ENCODE measurements at places on chromosomes 11 and 22. TPM values are rescaled to one million over a fixed set of nuclear protein-coding genes. Genes with fewer than 3 reads are reported as not detected.

The CKAP5 gene
- 56.5 TPM for total RNA-seq

The GDPD4 gene
- not detected for total RNA-seq

DNA sequence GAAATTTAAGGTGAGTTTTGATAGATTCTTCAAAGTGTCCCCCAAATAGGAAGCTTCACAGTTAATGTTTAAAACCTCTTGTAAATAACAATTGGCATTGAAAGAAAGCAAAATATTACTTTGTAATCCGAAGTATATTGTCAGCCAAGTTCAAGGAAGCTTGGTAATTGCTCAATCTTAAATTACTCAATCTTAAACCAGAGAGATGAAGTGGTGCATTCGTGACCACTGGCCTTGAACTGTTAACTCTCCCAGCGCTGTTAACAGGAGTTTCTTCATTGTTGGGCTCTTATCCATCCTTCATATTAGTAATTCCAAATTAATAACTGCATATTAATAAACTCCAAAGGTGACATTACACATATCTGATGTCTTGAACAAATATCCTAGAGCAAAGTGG lies 20.6 kb upstream of the FDX1 start:
- no peak overlapping the region for H3K4me3 ChIP-seq
- no peaks in the 10 kb centered on the region for H3K4me1 ChIP-seq
- DNase-seq = no peak
- H3K27ac ChIP-seq = no peak overlapping the region

DNA sequence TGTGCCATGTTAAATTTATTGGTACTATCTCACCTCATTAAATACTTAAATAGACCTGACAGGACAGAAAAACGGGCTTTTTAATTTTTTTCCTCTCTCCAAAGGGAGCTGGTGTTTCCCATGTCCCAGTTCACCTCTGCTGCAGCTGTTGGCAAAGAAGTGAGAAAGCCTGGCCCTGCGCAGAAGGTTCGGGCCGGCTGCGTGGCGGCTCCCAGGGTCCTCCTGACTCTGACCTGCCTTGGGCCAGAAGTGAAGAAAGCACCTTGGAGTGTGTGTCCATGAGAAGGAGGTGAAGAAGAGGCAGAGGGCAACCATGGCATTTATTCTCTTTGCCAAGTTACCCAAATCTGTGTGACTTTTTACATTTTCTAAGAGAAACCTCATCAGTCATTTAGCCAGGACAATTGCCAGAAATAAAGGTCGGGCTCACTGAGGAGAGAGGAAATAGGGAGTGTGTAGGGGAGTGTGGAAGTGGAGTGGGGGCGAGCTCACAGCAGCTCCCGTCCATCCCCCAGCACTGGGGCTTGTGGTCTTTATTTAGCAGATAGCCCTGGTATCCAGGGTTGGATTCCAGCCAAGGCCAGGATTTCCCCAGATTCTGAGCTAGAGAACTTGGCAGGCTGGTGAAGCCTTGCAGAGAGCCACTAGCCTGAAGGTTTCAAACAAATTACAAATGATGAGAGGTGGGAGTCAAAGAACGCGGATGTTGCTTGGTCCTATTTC lies 102.4 kb upstream of the CADM1 start:
- H3K4me3 ChIP-seq = no peak overlapping the region
- peaks cover 4% of the 10 kb centered on the region for H3K27me3 ChIP-seq
- no peak for DNase-seq
- no peak overlapping the region for H3K27ac ChIP-seq

DNA sequence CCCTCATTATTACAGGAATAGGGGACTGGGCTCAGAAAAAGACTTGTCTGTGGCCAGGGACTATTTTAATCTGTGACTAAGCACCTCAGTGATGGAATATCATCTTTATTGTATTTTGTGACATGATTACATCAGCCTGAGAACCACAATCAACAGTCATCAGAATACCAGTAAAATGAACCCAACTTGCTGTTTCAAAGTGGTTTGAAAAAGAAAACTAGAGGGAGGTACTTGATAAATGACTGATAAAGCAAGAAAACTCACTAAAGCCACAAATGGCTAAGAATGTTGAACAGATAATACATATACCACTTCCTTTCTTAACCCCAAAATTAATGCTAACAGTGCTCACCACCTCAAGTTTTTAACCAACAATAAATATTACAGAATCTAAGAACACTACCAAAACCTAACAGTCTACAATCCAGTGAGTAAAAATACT lies 155.7 kb downstream of the ATG16L2 start:
- peaks cover 55% of the 10 kb centered on the region for H3K4me1 ChIP-seq
- H3K4me3 ChIP-seq = no peak overlapping the region
- H3K27ac ChIP-seq = peak overlapping the region; percentile 66
- H3K27me3 ChIP-seq = no peaks in the 10 kb centered on the region

- no peaks in the 10 kb centered on the region for H3K36me3 ChIP-seq
- peak; percentile 93 for DNase-seq
- H3K27me3 ChIP-seq = peaks cover 99% of the 10 kb centered on the region
- H3K4me3 ChIP-seq = peak within 1 kb of the TSS; percentile 56
- H3K4me1 ChIP-seq = peaks cover 4% of the 10 kb centered on the region
Observed at GRCh38 chr11:31810779-31811647, at the start of gene PAX6. TSS of gene PAX6 (minus strand) at chr11:31811322. CDS start at chr11:31806411, 4,911 bp downstream.

- no peak overlapping the region for H3K27ac ChIP-seq
- H3K27me3 ChIP-seq = no peaks in the 10 kb centered on the region
- peaks cover 24% of the 10 kb centered on the region for H3K4me1 ChIP-seq
- DNase-seq = no peak
Observed at GRCh38 chr11:46038529-46038928, 82.7 kb downstream of the PHF21A start.

DNA sequence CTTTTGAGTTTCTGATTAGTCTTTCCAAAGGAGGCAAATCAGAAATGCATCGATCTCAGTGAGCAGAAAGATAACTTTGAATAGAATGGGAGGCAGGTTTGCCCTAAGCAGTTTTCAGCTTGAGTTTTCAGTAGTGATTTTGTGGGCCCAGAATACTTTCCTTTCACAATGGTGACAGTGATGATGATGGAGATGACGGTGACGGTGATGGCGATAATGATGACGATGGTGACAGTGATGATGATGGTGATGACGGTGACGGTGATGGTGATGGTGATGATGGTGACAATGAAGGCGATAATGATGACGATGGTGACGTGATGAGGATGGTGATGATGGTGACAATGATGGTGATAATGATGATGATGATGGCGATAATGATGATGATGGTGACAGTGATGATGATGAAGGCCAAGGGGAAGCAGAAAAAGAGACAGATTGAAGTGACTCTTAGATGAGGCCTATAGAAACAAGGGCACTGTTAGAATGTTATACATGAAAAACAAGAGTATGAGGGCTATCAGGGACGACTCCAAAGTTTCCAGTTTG lies 153.4 kb upstream of the B3GAT1 start:
- no peak overlapping the region for H3K27ac ChIP-seq
- no peaks in the 10 kb centered on the region for H3K27me3 ChIP-seq
- no peaks in the 10 kb centered on the region for H3K4me1 ChIP-seq
- no peaks in the 10 kb centered on the region for H3K36me3 ChIP-seq
- DNase-seq = no peak

The B4GALNT4 gene
- total RNA-seq = 0.88 TPM

The POU2F3 gene
- not detected for total RNA-seq

The LIF gene
- total RNA-seq = 3.2 TPM

The ZNF214 gene
- 4.7 TPM for total RNA-seq

DNA sequence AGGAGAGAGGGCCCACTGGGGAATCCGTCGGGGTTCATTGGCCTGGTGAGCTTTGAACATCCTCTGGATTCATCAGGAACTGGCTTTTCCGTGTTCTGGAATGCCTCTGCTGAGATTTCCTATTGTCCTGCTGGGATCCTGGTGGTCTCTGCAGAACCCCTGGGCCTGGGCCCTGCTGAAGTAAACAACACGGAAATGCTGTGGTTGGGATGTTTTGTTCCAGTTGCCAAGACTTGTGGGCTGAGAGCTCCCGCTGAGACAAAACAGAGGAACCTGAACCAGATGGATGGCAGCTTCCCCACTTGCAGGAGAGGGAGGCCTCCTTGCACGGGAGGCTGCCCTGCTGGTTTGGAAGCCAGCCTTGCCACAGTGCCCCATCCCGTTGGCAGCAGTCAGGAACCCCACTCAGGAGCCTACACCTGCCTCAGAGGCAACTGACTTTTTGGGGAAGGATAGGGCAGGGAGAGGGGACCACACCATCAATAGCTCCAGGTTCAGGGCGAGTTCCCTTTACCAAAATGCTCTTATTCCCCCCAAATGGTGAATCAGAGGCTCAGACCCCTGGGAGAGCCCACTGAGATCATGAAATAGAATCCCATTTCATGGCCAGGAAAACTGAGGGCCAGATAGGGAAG lies 60.7 kb downstream of the LRRC32 start:
- no peaks in the 10 kb centered on the region for H3K36me3 ChIP-seq
- H3K27me3 ChIP-seq = no peaks in the 10 kb centered on the region
- no peak overlapping the region for H3K27ac ChIP-seq
- no peak overlapping the region for H3K4me3 ChIP-seq
- H3K4me1 ChIP-seq = peaks cover 21% of the 10 kb centered on the region
- peak; percentile 71 for DNase-seq

The KRTAP5-2 gene
- not detected for total RNA-seq

The TRIM21 gene
- total RNA-seq = 15.6 TPM

The GGT1 gene
- total RNA-seq = 0.36 TPM

The SWAP70 gene
- 55.4 TPM for total RNA-seq

GRCh38 chr11:85096939-85097338 lies 530.2 kb downstream of the DLG2 start:
- no peaks in the 10 kb centered on the region for H3K4me1 ChIP-seq
- H3K4me3 ChIP-seq = no peak overlapping the region
- no peak overlapping the region for H3K27ac ChIP-seq
- H3K36me3 ChIP-seq = no peaks in the 10 kb centered on the region

GRCh38 chr11:122267602-122268001 lies 151.6 kb upstream of the BLID start:
- no peaks in the 10 kb centered on the region for H3K36me3 ChIP-seq
- H3K4me1 ChIP-seq = peaks cover 4% of the 10 kb centered on the region
- peak; percentile 51 for DNase-seq
- H3K27ac ChIP-seq = no peak overlapping the region
- H3K4me3 ChIP-seq = no peak overlapping the region
- peaks cover 60% of the 10 kb centered on the region for H3K27me3 ChIP-seq

The SLC25A45 gene
- total RNA-seq = 4.1 TPM

DNA sequence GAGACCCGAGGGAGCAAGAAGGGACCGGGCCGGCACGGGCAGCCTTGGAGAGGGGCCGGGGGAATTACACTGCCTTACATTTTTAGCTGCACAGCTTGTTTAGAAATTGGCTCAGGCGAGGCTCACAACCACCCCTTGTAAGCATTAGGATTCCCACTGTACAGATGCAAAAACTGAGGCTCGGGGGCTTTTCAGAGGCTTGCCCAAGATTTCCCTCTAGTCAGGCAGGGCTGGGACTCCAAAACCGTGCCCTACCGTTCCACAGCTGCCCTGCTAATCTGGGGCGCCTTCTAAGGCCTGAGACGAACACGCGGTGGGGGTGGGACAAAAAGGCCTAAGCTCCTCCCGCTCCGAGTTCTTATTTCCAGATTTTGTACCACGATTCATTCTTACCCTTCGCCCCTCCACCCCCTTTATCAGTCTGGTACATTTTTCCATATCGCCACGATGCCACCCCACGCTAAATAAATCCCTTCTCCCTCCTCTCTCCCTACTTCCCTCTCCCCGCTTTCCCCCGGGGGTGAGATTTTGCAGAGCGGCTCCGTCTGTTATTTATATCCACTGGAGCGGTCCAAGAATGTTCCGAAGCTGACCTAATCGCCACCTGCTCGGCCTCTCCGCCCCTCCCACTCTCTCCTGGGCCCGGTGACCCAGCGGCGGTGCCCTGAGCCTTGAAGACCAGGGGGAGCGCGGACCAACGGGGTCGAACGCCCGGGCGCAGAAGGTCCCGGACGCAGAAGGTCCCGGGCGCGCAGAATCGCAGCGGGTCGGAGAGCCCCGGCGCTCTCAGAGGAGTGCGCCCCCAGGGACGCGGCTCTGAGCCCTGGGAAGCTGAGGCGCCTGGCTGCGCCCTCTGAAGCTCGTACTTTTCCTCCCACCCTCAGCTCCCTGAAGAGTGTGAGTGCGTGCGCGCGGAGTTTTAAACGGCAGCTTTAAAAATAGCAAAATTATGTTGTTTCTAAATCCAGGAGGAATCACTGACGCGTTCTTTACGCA lies 764 bp upstream of the PACSIN3 start:
- H3K4me1 ChIP-seq = peaks cover 31% of the 10 kb centered on the region
- H3K4me3 ChIP-seq = peak overlapping the region; percentile 77
- peak; percentile 90 for DNase-seq
- H3K36me3 ChIP-seq = no peaks in the 10 kb centered on the region
- H3K27me3 ChIP-seq = no peaks in the 10 kb centered on the region

DNA sequence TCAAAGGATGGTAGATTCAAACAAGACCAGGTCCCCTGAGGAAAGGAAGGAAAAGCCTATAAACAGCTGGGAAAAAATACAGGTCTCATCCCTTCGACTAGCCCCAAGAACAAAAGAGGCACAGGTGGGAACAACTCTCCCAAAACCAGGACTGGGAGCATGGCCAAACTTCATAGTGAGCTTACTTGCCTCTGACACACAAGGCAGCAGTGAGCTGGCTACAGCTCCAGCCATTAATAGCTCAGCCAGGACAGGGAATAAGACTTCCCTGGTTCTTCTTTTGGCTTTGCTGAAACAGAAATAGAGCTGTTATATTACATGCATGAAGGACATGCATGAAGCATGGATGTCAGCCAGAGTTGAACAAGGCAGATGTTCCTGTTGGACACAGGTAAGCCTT lies at the start of gene OR10A2:
Gene OR10A2 (plus strand): TSS at position 97 of the 400 bp plus-strand sequence. CDS start 6,698 bp downstream, outside the sequence.
- no peak within 1 kb of the TSS for H3K27ac ChIP-seq
- no peak for DNase-seq
- no peak within 1 kb of the TSS for H3K4me3 ChIP-seq
- no peaks in the 10 kb centered on the region for H3K27me3 ChIP-seq
- H3K36me3 ChIP-seq = no peaks in the 10 kb centered on the region

The APOA5 gene
- total RNA-seq = not detected

The RASD2 gene
- total RNA-seq = under 0.01 TPM

The OR56A1 gene
- total RNA-seq = under 0.01 TPM

GRCh38 chr11:114386131-114386530 lies 14.2 kb downstream of the C11orf71 start:
- no peak for DNase-seq
- no peak overlapping the region for H3K27ac ChIP-seq
- peaks cover 12% of the 10 kb centered on the region for H3K4me1 ChIP-seq
- H3K27me3 ChIP-seq = no peaks in the 10 kb centered on the region
- H3K4me3 ChIP-seq = no peak overlapping the region

DNA sequence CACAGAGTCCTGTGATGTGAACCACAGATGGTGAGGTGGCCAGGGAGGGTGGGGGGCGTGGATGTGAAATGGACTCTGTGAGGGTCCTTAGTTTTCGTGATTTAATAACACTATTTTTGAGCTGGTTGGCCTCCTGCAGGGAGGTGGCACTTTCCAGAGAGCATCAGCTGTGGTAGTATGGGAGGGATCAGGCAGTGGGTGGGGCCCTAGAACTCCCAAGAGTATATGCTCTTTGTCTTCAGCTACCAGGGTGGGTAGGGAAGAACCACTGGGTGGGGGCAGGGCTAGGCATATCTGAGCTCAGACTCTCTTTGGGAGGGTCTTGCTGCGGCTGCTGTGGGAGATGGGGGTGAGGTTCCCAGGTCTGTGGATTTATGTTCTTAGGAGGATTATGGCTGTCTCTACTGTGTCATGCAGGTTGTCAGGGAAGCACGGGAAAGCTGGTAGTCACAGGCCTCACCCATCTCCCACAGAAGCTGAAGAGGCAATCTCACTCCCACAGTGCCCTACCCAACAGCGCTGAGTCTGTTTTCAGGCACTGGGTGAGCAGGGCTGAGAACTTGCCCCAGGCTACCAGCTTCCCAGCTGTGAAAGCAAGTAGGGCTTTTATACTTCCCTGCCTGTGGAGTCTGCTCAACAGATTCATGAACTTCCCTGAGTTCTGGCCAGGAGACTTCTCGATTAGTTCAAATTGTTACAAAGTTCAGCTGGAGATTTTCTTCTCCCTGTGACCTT lies 47.9 kb upstream of the SNX19 start:
- peaks cover 31% of the 10 kb centered on the region for H3K27me3 ChIP-seq
- DNase-seq = no peak
- no peak overlapping the region for H3K4me3 ChIP-seq
- H3K4me1 ChIP-seq = no peaks in the 10 kb centered on the region
- no peaks in the 10 kb centered on the region for H3K36me3 ChIP-seq
